ENCODE measurements at places on chromosomes 4 and X.

GRCh38 chrX:153307276-153308178 is 14.0 kb downstream of the PNMA6F start:
- DNase-seq: no peak

DNA sequence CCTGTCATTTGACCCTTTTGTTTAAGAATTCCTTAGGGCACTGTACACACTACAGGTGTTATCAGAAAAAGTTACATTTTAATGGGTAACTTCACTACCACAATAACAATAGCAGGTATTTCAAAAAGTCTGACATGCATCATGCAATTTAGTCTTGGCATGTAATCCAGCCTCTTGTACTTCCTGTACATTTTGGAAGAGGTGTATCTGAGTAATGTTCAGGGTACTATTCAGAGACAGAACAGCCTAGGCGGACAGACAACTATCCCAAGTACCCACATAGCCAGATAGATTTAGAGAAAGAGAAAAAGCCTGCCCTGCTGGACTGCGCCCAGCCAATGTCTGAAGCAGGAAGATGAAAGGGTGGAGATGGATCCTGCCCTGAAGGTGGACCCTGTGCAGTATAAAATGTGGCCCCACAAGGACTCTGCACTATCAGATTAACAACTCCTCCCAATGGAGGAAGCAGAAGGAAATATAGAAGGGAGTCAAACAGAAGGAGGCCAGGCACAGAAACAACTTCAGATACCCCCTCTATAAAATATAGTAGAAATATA is 8.5 kb downstream of the UGT2B7 start:
- DNase-seq: no peak

- no peak for DNase-seq
Measured at GRCh38 chrX:111507933-111508332, 3.5 kb upstream of the SERTM2 start.

DNA sequence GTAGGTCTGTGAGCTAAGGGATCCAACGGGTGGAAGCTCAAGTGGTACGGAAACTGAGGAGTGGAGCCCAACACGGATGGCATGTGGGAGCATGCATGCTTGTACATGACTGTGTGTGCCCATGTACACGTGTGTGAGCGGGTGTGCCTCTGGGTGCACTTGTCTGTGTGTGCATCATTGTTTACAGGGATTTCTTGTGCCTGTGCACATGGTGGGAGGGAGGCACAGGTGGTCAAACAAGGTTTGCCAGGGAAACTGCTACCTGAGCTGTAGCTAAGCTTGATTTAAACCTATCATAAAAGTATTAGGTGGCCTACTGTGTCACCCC is 122.5 kb upstream of the MAMLD1 start:
- DNase-seq: no peak

GRCh38 chrX:153334654-153335295 is 822 bp downstream of the ZNF275 start:
- no peak for DNase-seq

- DNase-seq: no peak
Measured at GRCh38 chr4:167595898-167596297, 361.6 kb upstream of the SPOCK3 start.

- no peak for DNase-seq
Measured at GRCh38 chrX:8237718-8238117, 66.7 kb upstream of the VCX2 start.

GRCh38 chrX:108557580-108557979 is 117.9 kb downstream of the COL4A5 start:
- no peak for DNase-seq
